Lung microvascular endothelial cell (primary cell): ENCODE measurements at places on chromosomes 11 and 22.
A peak's percentile ranks its signal among the peaks of the same experiment; 100 is the strongest.

DNA sequence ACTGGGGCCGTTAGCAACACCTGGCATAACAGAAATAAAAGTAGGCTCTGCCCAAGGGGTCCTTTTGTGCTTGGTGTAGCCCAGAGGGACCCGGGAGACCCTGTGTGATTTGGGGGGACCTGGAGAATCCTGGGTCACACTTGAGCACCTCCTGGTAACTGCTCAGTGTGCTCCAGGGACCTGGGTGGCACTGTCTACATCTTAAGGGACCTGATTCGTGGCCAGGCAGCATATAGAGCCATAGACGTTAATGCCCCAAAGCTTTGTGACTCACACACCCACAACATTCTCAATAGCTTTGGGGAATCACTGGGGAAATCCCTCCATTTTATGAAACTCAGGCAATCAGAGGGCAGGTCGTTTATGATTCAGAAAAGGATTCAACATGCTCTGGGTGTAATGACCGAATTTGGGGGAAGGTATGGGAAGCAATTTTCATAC, 3.6 kb upstream of the IGF2 start:
- no peak for DNase-seq

DNA sequence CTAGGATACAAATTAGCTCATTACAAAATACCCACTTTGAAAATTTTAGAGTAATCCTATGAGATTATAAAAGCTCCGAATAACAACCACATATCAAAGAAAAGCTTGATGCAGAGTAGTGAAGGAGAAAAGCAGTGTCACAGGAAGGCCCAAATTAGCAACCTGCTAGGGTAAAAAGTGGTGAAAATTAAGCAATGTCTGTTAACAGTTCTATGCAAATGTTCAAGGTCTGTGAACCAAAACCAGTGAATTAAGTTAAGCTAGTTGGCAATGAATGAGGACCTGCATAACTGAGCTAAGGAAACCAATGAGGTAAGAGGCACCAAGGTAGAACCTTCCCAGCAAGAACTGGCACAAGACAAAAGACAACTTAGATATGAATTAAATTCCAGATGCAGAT, 29.6 kb downstream of the PRDM10 start:
- DNase-seq = no peak

DNA sequence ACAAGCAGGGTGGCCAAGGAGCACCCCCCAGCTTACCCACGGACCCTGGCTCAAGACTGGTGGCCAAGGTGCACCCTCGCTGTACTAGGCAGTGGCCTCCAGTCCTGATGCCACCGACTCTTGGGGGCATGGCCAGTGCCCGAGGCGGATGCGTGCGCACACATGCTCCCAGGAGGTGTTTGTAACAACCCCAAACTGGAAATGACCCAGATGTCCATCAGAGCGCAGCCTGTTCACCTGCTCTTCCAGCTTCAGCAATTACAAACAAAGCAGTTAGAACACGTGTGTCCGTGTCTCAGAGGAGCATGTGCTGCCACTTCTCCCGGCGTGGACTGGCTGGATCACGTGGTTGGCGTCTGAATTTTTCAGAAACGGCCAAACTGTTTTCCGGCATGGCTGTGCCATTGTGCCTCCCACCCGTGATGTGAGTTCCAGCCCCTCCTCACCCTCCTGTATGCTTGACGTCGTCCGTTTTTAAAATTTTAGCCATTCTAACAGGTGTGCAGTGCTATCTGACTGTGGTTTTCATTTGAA, 7.1 kb upstream of the MUC6 start:
- no peak for DNase-seq

DNA sequence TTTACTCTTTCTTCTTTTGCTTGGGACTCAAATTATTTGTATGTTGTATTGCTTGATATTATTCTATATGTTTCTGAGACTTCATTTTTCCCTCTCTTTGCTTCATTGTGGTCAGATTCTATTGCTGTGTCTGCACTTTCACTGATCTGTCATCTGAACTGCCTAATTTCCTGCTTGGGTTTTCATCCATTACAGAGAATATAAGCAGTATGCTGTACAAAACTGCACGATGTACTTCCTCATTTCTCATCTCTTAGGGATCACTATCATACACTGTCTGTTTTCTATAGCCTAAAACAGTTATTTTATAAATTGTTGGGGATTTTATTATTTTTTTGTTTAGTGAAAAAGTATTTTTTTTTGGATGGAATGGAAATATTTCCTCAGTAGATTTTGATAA, 736.7 kb upstream of the ANO5 start:
- no peak for DNase-seq

DNA sequence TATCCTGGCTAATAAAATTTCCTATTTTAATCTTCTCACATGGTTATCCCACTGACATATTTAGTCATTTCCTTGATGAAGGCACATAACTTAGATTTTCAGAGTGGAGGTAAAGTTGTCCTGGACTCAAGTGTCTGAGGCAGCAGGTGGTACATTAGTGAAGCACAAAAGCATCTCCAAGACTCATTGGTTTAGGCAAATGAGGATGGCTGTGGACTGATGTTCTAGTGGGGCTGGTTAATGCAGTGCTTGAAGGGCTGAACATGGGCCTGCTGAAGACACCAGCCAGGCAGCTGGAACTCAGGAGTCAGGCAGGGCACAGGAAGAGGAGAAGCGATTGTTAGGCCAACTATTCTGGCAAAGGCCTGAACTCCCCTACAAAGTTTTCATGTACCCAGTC, 76.3 kb upstream of the SESN3 start:
- no peak for DNase-seq

DNA sequence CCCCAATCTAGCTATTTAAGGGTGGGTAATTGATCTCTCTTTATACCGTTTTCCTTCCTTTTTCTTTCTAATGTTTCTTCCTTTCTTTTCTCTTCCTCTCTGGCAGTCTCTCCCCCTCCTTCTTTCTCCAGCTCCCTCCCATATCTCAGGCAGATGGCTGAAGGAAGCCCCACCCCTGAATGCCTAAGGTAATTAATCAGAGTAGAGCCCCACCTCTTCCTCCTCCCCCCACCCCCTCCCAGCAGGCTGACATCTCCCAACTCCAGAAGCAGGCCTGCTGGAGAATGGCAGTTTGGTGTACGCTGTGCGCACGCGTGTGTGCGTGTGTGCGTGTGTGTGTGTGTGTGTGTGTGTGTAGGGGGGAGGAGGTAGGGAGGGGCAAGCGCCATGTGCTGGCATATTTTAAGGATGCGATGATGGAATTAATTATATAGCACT, 122.6 kb downstream of the APOL5 start:
- DNase-seq = peak; percentile 96

- no peak for DNase-seq
These were observed 15.8 kb downstream of the CCND1 start for GRCh38 chr11:69656536-69657455.
